PC-3 (cell line): ENCODE measurements at places on chromosomes 2 and 18. TPM values are rescaled to one million over a fixed set of nuclear protein-coding genes. Genes with fewer than 3 reads are reported as not detected.

- no peak overlapping the region for H3K27ac ChIP-seq
- DNase-seq: peak; percentile 61
- H3K4me3 ChIP-seq: no peak overlapping the region
- no peaks in the 10 kb centered on the region for H3K36me3 ChIP-seq
- H3K27me3 ChIP-seq: no peaks in the 10 kb centered on the region
- H3K4me1 ChIP-seq: no peaks in the 10 kb centered on the region
Observed at GRCh38 chr2:118202707-118203303, 114.5 kb downstream of the INSIG2 start.

OTOS gene
- not detected in 2 replicates for total RNA-seq

DNA sequence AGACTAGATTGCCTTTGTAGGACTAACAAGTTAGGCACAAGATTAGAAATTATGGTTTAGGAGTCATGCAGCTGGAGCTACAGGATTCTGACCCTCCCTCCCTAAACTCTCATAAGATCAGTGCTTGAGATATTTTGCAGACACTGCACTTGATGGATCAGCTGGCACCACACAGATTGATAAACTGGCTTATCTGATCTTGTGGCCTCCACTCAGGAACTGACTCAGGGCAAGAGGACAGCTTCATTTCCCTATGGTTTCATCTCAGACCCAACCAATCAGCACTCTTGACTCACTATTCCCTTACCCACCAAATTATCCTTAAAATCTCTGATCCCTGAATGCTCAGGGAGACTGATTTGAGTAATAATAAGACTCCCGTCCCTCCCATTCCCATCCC lies 152.3 kb downstream of the DIS3L2 start:
- no peak for DNase-seq
- no peaks in the 10 kb centered on the region for H3K27me3 ChIP-seq
- H3K4me3 ChIP-seq: no peak overlapping the region

DNA sequence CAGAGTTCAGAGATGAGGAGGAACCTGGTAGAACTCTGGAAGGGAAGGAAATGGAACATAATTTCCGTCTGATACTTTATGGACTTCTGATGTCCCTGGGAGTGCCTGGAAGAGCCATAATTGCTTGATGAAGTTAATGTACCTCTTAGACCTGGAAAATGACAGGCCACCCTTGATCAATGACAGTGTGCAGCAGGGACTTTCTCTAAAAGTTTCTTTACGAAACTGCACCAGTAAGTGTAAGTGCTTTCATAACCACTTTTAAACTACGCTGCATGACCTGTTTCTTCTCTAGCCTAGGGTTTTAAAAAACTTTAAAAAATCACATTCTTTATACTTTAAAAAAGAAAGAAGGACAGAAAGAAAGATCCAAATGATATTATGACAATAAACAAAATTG lies 164.5 kb downstream of the LPIN1 start:
- no peaks in the 10 kb centered on the region for H3K4me1 ChIP-seq
- H3K27me3 ChIP-seq: no peaks in the 10 kb centered on the region
- H3K36me3 ChIP-seq: no peaks in the 10 kb centered on the region
- no peak for DNase-seq

GRCh38 chr2:204272610-204273287 lies 272.5 kb upstream of the PARD3B start:
- no peaks in the 10 kb centered on the region for H3K27me3 ChIP-seq
- H3K4me3 ChIP-seq: no peak overlapping the region
- no peaks in the 10 kb centered on the region for H3K4me1 ChIP-seq
- DNase-seq: no peak

TOGARAM2 gene
- total RNA-seq: not detected in 2 replicates

FAM124B gene
- total RNA-seq: not detected in 2 replicates

DNA sequence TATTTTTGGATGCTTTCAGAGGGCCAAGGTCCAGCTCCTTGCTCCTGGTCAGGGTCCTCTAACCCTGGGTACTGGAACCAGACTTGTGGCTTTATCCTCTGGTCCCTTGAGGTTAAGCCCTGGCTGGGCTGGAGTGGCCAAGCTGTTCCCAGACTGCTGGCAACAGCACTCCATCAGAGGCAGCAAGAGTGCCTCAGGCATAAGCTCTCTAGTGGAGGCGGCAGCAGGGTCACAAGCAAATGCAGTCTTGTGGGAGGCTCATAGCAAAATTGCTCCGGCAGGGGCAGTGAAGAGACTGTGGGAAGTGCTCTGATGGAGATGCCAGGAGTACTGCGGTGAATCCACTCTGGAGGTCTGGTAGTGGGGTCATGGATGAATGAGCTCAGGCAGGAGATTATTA lies 128.9 kb upstream of the OTOS start:
- H3K27ac ChIP-seq: no peak overlapping the region
- no peaks in the 10 kb centered on the region for H3K36me3 ChIP-seq
- peaks cover 30% of the 10 kb centered on the region for H3K27me3 ChIP-seq
- H3K4me3 ChIP-seq: no peak overlapping the region
- no peak for DNase-seq

SLC5A7 gene
- 0.06 TPM in 1 of 2 replicates, not detected in the other for total RNA-seq

RNF125 gene
- 1.1 and 1.2 TPM in 2 replicates for total RNA-seq

DNA sequence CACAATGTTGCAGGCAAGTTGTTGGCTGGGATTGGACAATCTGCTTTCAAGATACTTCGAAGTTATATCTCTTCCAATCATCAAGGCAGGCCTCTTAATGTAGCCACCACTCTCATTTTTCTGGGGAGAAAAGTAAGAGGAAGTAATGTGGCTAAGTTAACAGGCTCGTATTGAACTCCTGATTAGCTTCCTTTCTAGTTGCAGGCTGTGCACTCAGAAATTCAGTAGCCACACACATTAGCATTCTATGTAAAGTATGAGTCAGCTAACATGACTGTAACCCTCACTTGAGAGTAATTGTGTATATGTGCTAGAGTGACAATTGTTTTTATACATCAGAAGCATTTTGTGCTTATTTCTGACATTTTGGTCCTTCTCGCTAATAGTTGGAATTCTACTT lies 3.3 kb downstream of the TWSG1 start:
- H3K4me3 ChIP-seq: 0 out of 2 replicates have a peak overlapping the region, but pooled peaks have one; percentile 1
- peaks cover 29% of the 10 kb centered on the region for H3K4me1 ChIP-seq
- no peaks in the 10 kb centered on the region for H3K27me3 ChIP-seq
- peak overlapping the region; percentile 17; the same call in 1 of the 2 replicates for H3K27ac ChIP-seq

- peak; percentile 35 for DNase-seq
- no peaks in the 10 kb centered on the region for H3K36me3 ChIP-seq
- H3K4me1 ChIP-seq: no peaks in the 10 kb centered on the region
- H3K27ac ChIP-seq: no peak overlapping the region
- no peak overlapping the region for H3K4me3 ChIP-seq
Observed at GRCh38 chr18:75727456-75727855, 300.0 kb upstream of the SMIM21 start.

DNA sequence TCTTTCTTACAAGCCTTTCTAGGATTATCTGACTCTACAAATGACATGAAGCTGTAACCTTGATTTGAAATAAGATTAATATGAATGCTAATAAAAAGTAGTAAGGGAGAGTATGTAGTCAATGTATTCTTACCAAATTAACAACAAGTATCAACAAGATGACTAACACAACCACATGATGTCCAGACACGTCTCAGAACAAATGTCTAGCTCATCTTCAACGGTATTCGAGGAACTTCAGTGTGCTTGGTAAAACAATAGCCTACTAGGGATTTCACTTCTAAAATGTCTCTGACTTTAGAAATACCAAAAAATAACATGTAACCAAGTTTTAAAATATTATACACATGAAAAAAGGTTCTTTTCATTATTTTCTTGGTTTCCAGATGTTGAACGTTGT lies 3.4 kb downstream of the HDLBP start:
- no peaks in the 10 kb centered on the region for H3K27me3 ChIP-seq
- peaks cover 26% of the 10 kb centered on the region for H3K4me1 ChIP-seq
- H3K36me3 ChIP-seq: no peaks in the 10 kb centered on the region; the same call in 1 of the 2 replicates
- no peak overlapping the region for H3K27ac ChIP-seq
- H3K4me3 ChIP-seq: no peak overlapping the region
